Stomach (tissue), 19 donors: ENCODE measurements at places on chromosomes 11 and 22. TPM values are rescaled to one million over a fixed set of nuclear protein-coding genes. Genes with fewer than 3 reads are reported as not detected.

GRCh38 chr11:117378976-117379865 lies 51.6 kb downstream of the CEP164 start:
- H3K36me3 ChIP-seq = peaks cover 95% of the 10 kb centered on the region
- H3K27me3 ChIP-seq = no peaks in the 10 kb centered on the region
- no peaks in the 10 kb centered on the region for H3K4me1 ChIP-seq
- no peak for DNase-seq
- H3K4me3 ChIP-seq = no peak overlapping the region
- H3K27ac ChIP-seq = no peak overlapping the region

MMP8 gene
- not detected for total RNA-seq

SYT13 gene
- 33.3 TPM for total RNA-seq

GRCh38 chr11:63592975-63593395 lies 21.2 kb downstream of the PLAAT3 start:
- H3K4me3 ChIP-seq = no peak overlapping the region
- no peak for DNase-seq
- no peak overlapping the region for H3K27ac ChIP-seq

- peaks cover 97% of the 10 kb centered on the region for H3K36me3 ChIP-seq
- H3K27me3 ChIP-seq = no peaks in the 10 kb centered on the region
Measured at GRCh38 chr11:17102462-17102861, 25.0 kb upstream of the RPS13 start.

OR5T3 gene
- total RNA-seq = not detected

GRCh38 chr11:42271306-42271705 lies 811.9 kb upstream of the LRRC4C start:
- DNase-seq = no peak
- no peaks in the 10 kb centered on the region for H3K4me1 ChIP-seq
- no peaks in the 10 kb centered on the region for H3K36me3 ChIP-seq
- no peak overlapping the region for H3K4me3 ChIP-seq

DNA sequence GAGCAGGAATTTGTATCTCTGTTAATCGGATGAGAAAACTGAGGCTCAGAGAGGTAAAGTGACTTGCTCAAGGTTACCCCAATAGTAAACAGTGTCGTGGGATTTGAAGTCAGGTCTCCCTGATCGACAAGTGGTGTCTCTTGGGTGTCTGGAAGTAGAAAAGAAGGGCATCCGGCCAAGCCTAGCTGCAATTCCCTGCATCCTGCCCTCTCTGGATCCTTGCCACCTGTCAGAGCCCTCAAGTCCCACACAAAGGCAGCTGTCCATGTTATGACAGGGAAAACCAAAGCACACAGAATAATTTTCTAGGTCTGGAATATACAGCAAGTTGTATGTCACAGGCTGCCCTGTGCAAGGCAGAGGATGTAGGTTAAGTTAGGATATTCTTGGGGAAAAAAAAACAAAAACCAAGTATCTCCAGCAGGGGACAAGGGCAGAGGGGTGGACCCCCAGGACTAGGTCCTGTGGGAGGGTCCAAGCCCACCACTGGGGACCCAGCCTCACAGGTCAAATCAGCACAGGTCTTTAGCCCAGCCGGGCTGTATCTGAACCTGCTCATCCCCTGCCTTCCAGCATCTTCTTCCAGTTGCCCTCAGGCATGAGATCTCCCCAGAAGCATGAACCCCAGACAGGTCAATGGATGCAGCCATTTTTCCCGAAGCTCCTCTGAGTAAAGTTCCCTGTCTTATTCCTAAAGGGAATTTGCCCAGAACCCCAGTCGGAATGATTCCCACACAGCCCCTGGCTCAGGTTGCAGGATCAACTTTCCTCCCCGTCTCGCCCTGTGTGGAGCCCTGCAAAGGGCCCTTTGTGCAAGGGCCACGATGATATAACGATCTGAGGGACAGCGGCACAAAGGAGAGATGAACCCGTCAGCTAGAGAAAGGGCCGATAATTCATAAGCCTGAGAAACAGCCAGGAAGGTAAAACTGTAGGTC lies 15.0 kb downstream of the USH1C start:
- H3K36me3 ChIP-seq = no peaks in the 10 kb centered on the region
- no peak for DNase-seq
- H3K27ac ChIP-seq = no peak overlapping the region
- H3K4me3 ChIP-seq = no peak overlapping the region
- no peaks in the 10 kb centered on the region for H3K4me1 ChIP-seq

CD3E gene
- 2.4 TPM for total RNA-seq
